Fibroblast of skin of right biceps (primary cell): ENCODE measurements at places on chromosomes 7 and 10.

DNA sequence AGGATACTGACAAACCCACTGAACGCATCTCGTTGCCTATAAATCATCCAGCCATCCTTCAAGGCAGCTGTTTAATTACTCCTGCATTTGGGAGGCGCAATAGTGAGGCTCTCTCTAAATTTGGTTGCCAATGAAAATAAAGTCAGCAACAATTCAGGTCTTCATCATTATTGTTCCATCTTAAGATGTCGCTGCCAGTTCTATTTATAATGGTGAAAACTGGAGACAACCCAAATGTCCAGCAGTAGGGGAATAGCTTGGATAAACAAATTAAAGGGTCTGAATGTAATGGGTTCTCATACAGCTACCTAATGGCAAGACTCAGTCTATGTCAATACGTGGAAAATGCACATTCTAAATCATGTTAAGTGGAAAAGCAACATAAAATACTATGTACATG, 120.1 kb upstream of the PLXNA4 start:
- DNase-seq: no peak

GRCh38 chr7:153447011-153447410, 605.2 kb upstream of the DPP6 start:
- DNase-seq: no peak

DNA sequence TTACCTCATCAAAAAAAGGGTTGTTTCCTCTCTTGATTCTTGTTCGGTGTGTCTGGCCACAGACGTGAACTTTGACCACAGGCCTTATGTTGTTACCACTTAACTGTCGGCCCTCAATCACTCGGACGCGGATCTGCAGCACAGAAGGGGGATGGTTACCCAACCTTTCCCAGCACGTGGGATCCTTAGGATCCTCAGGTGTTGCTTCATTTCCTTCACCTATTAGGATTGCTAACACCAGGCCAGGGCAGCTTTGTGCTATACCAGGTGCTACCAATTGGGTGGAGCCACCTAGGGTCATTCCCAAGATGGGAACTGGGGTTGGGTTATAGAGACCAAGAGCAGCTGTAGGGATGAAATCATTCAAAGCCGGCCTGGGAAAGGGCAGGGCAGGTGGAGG, 73.4 kb downstream of the MYOF start:
- DNase-seq: no peak

GRCh38 chr10:118918587-118918986, 110.9 kb upstream of the NANOS1 start:
- no peak for DNase-seq

- no peak for DNase-seq
These were observed 70.5 kb upstream of the GPR26 start for GRCh38 chr10:123595661-123596060.

DNA sequence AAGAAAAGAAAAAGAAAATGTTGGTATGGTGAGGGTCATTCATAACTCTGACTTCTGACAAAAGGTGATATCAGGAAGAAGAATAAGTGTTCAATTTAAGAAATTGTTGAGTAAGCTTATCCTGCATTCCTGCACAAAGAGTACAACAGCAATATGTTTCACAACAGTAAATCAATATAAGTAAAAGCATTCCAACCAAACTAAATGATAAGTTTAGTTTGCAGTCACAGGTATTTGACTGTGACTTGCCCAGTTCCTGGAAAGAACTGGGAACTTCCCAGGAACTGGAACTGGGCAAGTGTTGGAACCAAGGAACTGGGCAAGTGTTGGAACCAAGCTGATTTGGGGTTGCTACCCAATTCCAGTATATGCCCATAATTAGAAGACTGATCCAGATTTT, 35.0 kb downstream of the NEURL1 start:
- no peak for DNase-seq

DNA sequence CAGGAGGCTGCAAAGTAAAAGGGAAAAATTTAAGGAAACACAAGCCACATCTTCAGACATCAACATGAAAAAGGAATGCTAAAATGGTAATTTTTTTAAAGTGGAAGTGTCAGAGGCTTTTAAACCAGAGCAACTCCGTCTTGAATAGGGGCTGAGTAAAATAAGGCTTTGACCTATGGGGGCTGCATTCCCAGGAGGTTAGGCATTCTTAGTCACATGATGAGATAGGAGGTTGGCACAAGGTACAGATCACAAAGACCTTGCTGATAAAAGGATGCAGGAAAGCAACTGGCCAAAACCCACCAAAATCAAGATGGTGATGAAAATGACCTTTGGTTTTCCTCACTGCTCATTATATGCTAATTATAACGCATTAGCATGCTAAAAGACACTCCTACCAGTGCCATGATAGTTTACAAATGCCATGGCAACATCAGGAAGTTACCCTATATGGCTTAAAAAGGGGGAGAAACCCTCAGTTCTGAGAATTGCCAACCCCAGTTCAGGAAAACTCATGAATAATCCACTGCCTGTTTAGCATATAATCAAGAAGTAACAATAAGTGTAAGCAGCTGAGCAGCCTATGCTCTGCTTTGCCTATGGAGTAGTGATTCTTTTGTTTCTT, 128.3 kb downstream of the SKAP2 start:
- DNase-seq: no peak

- DNase-seq: no peak
These were observed 875.0 kb downstream of the CNTNAP2 start for GRCh38 chr7:146991596-146991995.

- no peak for DNase-seq
These were observed 296.4 kb upstream of the MAGI2 start for GRCh38 chr7:79749856-79750255.
